ENCODE measurements at places on chromosomes 16 and 17. TPM values are rescaled to one million over a fixed set of nuclear protein-coding genes. Genes with fewer than 3 reads are reported as not detected.

DNA sequence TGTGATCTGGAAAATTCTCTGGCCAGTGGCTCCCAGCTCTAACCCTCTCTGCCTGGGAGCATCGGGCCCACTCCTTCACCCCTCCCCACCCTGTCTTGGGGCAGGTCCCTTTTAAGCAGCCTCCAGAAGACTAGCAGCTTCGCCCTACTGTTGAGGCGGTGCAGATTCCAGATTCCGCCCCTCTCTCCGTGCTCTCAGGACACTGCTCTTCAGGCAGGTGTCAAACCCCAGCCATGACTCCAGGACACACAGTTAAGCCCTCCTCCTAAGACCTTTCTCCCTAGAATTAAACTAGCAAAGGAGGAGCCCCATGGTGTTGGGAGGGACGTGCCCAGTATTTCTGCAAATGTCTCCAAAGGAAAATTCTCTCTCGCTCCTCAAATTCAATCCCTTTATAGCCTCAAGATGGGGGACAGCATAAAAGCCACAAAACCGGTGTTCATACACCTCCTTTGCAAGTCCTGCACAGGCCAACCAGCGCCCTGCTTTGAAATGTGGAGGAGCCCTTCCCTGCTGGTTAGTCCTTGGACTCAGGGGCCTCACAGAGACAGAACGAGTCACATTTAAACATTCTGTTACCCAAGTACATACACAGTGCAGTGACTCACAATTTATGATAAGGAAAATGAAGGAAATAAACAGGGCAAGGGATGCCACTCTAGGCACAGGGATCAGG is 7.2 kb downstream of the LPO start:
- no peak for DNase-seq

DNA sequence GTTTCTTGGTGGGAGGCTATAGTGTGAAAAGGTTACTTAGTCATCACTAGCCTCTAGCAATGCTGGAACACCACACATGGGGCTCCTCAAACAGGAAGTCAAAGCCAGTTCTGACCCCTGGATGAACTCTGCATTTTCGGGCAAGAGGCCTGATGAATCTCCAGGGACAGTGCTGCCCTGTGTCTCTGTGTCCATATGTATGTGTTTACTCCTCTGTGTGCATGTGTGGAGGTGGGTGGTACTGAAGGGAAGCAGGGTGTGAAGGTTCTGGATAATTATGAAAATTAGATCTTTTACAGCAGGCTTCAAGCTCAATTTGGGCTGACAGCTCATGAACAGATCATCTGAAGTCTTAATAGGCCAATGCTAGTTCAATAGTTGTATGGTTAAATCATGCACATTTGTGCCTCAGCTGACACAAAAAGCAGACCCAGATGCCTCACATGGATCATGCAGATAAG is 133.6 kb downstream of the SNX11 start:
- peak; percentile 65 for DNase-seq

DNA sequence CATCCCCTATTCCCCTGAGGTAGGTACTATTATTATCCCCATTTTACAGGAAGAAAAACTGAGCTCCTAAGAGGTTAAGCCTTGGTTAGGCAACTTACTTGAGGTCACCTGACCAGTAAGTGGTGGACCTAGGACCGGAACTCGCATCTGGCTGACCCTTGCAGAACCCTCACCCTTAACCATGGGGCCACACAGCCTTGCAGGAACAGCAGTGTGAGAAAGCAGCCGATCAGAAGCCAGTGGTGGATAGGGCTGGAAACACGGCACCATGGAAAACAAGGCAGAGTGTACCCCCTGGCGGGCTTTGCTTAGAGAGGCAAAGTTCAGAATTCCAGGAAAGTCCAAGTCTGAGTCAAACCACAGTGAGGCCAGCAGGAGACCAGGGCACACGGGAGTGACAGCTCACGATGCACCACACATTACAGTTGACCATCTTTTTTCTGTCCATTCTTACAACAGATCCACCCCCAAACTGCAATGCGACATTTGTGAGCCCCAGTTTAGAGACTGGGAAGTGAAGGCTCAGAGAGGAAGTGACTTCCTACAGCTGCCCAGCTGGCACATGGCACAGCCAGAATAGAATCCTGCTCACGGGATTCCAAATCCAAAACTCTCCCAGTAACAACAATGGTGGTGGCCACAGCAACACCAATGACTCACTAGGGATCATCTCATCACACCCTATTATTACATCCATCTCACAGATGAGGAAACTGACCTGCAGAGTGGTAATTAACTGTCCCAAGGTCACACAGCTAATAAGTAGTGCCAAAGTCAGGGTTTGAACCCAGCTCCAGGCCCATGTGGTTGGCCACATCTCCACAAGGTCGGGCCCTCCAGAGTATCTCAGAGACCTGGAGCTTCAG is 20.3 kb downstream of the KIFC3 start:
- DNase-seq = no peak

The SHISA9 gene
- 0.95 TPM for polyA plus RNA-seq

DNA sequence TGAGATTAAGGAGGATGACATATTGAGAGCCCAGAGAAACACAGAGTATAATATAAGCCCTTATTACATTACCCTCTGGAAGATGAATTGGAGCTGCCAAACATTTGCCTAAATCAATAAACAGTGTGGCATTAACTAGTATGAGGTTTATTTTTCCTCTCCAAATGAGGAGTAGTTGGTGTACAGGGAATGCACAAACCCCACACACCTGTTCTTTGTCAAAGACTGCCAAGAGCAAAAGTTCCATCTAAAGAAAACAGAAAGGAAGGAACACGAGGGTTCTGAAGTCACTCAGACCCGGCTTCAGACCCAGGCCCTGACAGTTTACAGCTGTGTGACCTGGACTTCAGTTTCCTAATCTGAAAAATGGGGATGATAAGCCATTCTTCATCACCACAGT is 138.1 kb downstream of the SHISA9 start:
- no peak for DNase-seq

GRCh38 chr16:73125850-73126524 is 78.1 kb upstream of the ZFHX3 start:
- DNase-seq = no peak
